ENCODE measurements at places on chromosomes 1 and 21.

- H3K4me3 ChIP-seq, result no peak overlapping the region
- peaks cover 8% of the 10 kb centered on the region for H3K4me1 ChIP-seq
- no peak for DNase-seq
- H3K27ac ChIP-seq, result no peak overlapping the region
Observed at GRCh38 chr1:72007312-72007711, 275.0 kb downstream of the NEGR1 start.

- no peaks in the 10 kb centered on the region for H3K36me3 ChIP-seq
- H3K4me3 ChIP-seq, result no peak overlapping the region
- H3K27me3 ChIP-seq, result peaks cover 2% of the 10 kb centered on the region
Observed at GRCh38 chr1:101264697-101265096, 27.9 kb downstream of the S1PR1 start.

GRCh38 chr1:50949286-50949982, 10.6 kb downstream of the FAF1 start:
- no peak for DNase-seq
- no peak overlapping the region for H3K27ac ChIP-seq
- no peak overlapping the region for H3K4me3 ChIP-seq
- H3K36me3 ChIP-seq, result peaks cover 6% of the 10 kb centered on the region
- H3K4me1 ChIP-seq, result peaks cover 6% of the 10 kb centered on the region

DNA sequence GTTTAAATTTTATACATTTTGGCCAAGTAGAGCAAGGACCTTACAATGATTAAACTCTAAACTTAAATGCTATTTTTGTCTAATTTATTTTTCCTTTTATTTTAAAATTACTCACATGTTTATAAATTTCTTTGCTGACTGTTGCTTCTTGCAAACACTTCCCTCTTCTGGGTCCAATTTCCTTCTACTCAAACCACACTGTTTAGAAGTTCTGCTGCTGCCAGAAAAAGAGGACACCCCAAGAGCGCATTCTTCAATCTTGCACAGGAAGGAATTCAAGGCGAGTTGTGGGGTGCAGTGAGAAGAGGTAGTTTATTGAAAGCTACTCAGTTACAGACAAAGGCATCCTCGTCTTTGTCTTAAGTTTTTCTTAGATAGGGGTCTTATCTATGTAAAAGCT, 88.5 kb upstream of the NEK7 start:
- no peaks in the 10 kb centered on the region for H3K27me3 ChIP-seq
- H3K36me3 ChIP-seq, result no peaks in the 10 kb centered on the region
- no peak for DNase-seq
- no peak overlapping the region for H3K4me3 ChIP-seq
- H3K27ac ChIP-seq, result no peak overlapping the region
- H3K4me1 ChIP-seq, result no peaks in the 10 kb centered on the region

GRCh38 chr1:117932576-117932975, 3.0 kb downstream of the WDR3 start:
- no peaks in the 10 kb centered on the region for H3K27me3 ChIP-seq
- no peak for DNase-seq
- peaks cover 22% of the 10 kb centered on the region for H3K4me1 ChIP-seq
- H3K36me3 ChIP-seq, result peaks cover 7% of the 10 kb centered on the region
- H3K27ac ChIP-seq, result no peak overlapping the region
- H3K4me3 ChIP-seq, result no peak overlapping the region

- H3K4me1 ChIP-seq, result peaks cover 8% of the 10 kb centered on the region
- no peak overlapping the region for H3K27ac ChIP-seq
- no peak for DNase-seq
- no peaks in the 10 kb centered on the region for H3K27me3 ChIP-seq
- no peak overlapping the region for H3K4me3 ChIP-seq
- H3K36me3 ChIP-seq, result no peaks in the 10 kb centered on the region
Observed at GRCh38 chr1:220970311-220970710, 91.1 kb downstream of the HLX start.

GRCh38 chr1:204188959-204189639, 7.2 kb downstream of the KISS1 start:
- peak overlapping the region; percentile 12 for H3K4me3 ChIP-seq
- H3K27me3 ChIP-seq, result peaks cover 66% of the 10 kb centered on the region
- DNase-seq, result no peak
- no peak overlapping the region for H3K27ac ChIP-seq

- H3K36me3 ChIP-seq, result no peaks in the 10 kb centered on the region
- H3K27me3 ChIP-seq, result peaks cover 6% of the 10 kb centered on the region
- H3K27ac ChIP-seq, result no peak overlapping the region
- H3K4me1 ChIP-seq, result peaks cover 6% of the 10 kb centered on the region
- DNase-seq, result no peak
- no peak overlapping the region for H3K4me3 ChIP-seq
Observed at GRCh38 chr1:67058761-67059160, 4.8 kb upstream of the SLC35D1 start.

DNA sequence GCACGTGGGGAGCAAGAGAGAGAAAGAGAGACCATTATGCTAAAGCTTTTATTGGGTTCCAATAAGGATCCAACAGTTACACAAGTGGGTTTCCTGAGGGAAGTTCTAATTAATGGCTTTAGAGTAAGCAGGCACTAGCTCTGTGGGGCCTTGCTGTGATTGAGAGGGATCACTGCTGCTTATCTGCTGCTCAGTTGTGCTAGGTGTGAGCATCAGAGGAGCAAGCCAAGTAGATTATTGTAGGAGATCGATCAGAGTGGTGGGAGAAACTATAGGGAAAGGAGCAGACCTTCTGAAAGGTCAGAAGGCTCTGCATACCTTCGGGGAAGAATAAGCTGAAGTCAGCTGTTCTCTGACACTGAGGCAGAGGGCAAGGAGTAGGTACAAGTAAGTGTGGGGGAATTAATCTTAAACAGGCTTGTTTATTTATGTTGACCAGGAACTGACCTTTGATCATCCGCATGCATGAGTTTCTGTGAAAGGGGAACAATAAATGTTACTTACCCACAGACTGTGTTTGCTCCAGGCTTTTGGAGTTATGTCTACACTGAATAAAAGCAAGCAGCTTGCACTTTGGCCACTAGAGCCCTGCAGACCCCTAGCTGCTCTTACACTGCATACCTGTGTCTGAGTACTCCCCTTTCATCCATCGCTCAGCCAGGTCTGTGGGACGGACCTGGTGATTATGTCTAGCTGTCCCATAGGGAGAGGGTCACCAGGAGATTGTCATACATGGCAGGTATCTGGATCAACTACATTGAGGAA, 89.7 kb downstream of the TNNI3K start:
- no peak for DNase-seq
- no peak overlapping the region for H3K4me3 ChIP-seq
- H3K27ac ChIP-seq, result no peak overlapping the region
- no peaks in the 10 kb centered on the region for H3K27me3 ChIP-seq
- peaks cover 5% of the 10 kb centered on the region for H3K36me3 ChIP-seq
- no peaks in the 10 kb centered on the region for H3K4me1 ChIP-seq

Measured in progenitor cell of endocrine pancreas (in vitro differentiated cells).